ENCODE measurements at places on chromosomes 6 and 20. TPM values are rescaled to one million over a fixed set of nuclear protein-coding genes. Genes with fewer than 3 reads are reported as not detected.
A peak's percentile ranks its signal among the peaks of the same experiment; 100 is the strongest.

The PSORS1C1 gene
- not detected for total RNA-seq

The MEI4 gene
- total RNA-seq = not detected

The SLC26A8 gene
- total RNA-seq = not detected

The DPPA5 gene
- total RNA-seq = not detected

The SLC22A1 gene
- 2.4 TPM for total RNA-seq

The OLIG3 gene
- 0.41 TPM for total RNA-seq

The PCSK2 gene
- not detected for total RNA-seq

The ZC2HC1B gene
- not detected for total RNA-seq

The ERVFRD-1 gene
- not detected for total RNA-seq

The KIF25 gene
- total RNA-seq = not detected

The LY86 gene
- total RNA-seq = 1.2 TPM

The LRRN4 gene
- total RNA-seq = not detected

- no peak overlapping the region for H3K27ac ChIP-seq
- H3K36me3 ChIP-seq = no peaks in the 10 kb centered on the region
- no peak overlapping the region for H3K4me3 ChIP-seq
- H3K4me1 ChIP-seq = no peaks in the 10 kb centered on the region
- peaks cover 10% of the 10 kb centered on the region for H3K27me3 ChIP-seq
Observed at GRCh38 chr20:36384022-36384619, 78.0 kb downstream of the DLGAP4 start.

GRCh38 chr20:38751360-38751976 lies 3.2 kb downstream of the ACTR5 start:
- no peaks in the 10 kb centered on the region for H3K27me3 ChIP-seq
- H3K36me3 ChIP-seq = peaks cover 2% of the 10 kb centered on the region
- H3K27ac ChIP-seq = no peak overlapping the region
- H3K4me3 ChIP-seq = no peak overlapping the region
- peak; percentile 9 for DNase-seq

- H3K4me1 ChIP-seq = peaks cover 6% of the 10 kb centered on the region
- no peak for DNase-seq
- no peaks in the 10 kb centered on the region for H3K27me3 ChIP-seq
- peaks cover 4% of the 10 kb centered on the region for H3K36me3 ChIP-seq
- no peak overlapping the region for H3K4me3 ChIP-seq
Observed at GRCh38 chr6:87667032-87667431, 35.0 kb downstream of the AKIRIN2 start.

DNA sequence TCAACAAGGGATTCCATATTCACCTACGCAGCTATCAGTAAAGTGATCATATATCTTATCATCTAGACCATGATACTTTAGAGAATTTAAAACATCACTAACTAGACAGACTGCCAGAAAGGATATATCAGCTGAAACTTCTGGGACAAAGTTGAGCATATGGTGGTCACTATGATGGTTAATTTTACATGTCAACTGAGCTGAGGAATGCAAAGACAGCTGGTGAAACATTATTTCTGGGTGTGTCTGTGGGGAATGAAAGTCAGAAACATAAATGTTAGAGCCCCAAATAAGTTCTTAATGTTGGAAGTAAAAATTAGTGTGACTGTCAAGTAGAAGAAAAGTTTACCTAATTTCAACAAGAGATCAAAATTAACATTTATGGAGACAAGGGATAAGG lies 440.0 kb upstream of the IRAK1BP1 start:
- H3K27ac ChIP-seq = no peak overlapping the region
- DNase-seq = no peak
- no peaks in the 10 kb centered on the region for H3K4me1 ChIP-seq
- H3K27me3 ChIP-seq = no peaks in the 10 kb centered on the region
- no peak overlapping the region for H3K4me3 ChIP-seq

DNA sequence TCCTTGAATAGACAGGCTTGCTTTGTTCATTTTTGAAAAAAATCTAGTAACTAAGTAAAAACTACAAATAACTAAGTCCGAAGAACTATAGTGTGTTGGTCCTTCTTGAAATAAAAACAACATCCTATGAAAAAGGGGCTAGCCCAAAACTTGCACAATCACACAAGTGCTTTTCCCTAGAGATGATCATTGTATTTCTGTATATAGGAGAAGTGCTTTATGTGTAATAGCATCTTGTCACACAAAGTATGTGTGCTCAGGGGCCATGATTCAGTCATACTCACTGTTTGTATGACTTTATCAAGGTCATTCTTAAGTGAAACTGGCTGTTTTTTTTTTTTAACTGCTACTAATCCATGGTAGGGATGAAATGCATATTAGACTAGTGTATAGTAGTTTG lies 179.8 kb downstream of the DTNBP1 start:
- DNase-seq = no peak
- H3K36me3 ChIP-seq = peaks cover 5% of the 10 kb centered on the region
- peaks cover 56% of the 10 kb centered on the region for H3K4me1 ChIP-seq
- H3K27me3 ChIP-seq = no peaks in the 10 kb centered on the region

DNA sequence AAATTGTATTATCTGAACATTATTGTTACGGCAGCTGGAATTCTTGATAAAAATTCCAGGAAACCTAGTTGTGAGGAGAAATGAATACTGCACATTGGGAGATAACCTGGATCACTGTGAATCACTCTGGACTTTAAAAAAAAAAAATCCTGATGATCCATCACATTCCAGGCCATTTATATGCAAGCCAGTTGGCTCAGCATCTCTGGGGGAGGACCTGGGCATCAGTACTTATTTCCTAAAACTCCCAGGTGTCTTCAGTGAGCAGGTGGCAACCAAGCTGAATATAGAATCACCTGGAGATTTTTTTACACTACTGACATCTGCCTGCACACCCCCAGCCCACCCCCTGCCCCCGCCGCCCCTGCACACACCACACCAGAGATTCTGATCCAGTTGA lies 39.1 kb upstream of the SIRT5 start:
- DNase-seq = no peak
- H3K4me1 ChIP-seq = no peaks in the 10 kb centered on the region
- H3K27me3 ChIP-seq = no peaks in the 10 kb centered on the region
- no peaks in the 10 kb centered on the region for H3K36me3 ChIP-seq

DNA sequence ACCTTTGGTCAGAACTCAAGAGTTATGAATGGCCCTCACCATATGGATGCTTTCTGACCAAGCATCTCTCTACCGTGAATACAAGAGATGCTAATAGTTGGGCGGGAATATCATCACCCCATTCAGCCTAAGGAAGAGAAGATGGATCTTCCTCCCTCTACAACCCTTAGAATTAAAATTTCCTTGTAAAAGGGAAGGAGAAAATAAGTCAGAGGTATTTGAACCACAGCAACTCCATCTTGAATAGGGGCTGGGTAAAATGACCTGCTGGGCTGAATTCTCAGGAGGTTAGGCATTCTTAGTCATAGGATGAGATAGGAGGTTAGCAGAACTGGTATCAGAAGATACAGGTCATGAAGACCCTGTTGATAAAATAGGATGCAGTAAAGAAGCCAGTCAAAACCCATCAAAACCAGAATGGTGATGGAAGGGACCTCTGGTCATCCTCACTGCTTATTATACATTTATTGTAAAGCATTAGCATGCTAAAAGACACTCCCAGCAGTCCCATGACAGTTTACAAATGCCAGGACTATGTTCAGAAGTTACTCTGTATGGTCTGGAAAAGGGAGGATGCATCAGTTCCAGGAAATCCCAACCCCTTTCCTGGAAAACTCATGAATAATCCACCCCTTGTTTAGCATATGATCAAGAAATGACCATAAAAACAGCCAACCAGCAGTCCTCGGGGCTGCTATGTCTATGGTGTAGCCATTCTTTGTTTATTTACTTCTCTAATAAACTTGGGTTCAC lies 101.2 kb downstream of the DTNBP1 start:
- DNase-seq = no peak
- peaks cover 3% of the 10 kb centered on the region for H3K36me3 ChIP-seq
- H3K4me3 ChIP-seq = no peak overlapping the region
- no peak overlapping the region for H3K27ac ChIP-seq
- H3K27me3 ChIP-seq = no peaks in the 10 kb centered on the region

GRCh38 chr6:37867756-37868446 lies 48.4 kb downstream of the ZFAND3 start:
- DNase-seq = no peak
- H3K4me1 ChIP-seq = peaks cover 65% of the 10 kb centered on the region
- H3K36me3 ChIP-seq = peaks cover 11% of the 10 kb centered on the region
- no peaks in the 10 kb centered on the region for H3K27me3 ChIP-seq
- peak overlapping the region; percentile 21 for H3K27ac ChIP-seq

- no peaks in the 10 kb centered on the region for H3K4me1 ChIP-seq
- no peak for DNase-seq
- H3K4me3 ChIP-seq = no peak overlapping the region
- H3K27ac ChIP-seq = no peak overlapping the region
Observed at GRCh38 chr20:39107741-39108140, 145.6 kb downstream of the DHX35 start.

GRCh38 chr6:129567374-129567773 lies 142.6 kb downstream of the ARHGAP18 start:
- H3K36me3 ChIP-seq = peaks cover 9% of the 10 kb centered on the region
- no peak overlapping the region for H3K27ac ChIP-seq
- no peak overlapping the region for H3K4me3 ChIP-seq
- DNase-seq = peak; percentile 27
- H3K4me1 ChIP-seq = no peaks in the 10 kb centered on the region

GRCh38 chr20:35661053-35661452 lies 3.6 kb downstream of the CPNE1 start:
- H3K27ac ChIP-seq = peak overlapping the region; percentile 90
- DNase-seq = no peak
- no peaks in the 10 kb centered on the region for H3K27me3 ChIP-seq
- H3K36me3 ChIP-seq = peaks cover 37% of the 10 kb centered on the region
- peak overlapping the region; percentile 88 for H3K4me3 ChIP-seq

- peaks cover 75% of the 10 kb centered on the region for H3K4me1 ChIP-seq
- peak overlapping the region; percentile 87 for H3K27ac ChIP-seq
- peaks cover 11% of the 10 kb centered on the region for H3K36me3 ChIP-seq
- no peak for DNase-seq
- H3K27me3 ChIP-seq = no peaks in the 10 kb centered on the region
- H3K4me3 ChIP-seq = peak overlapping the region; percentile 76
Observed at GRCh38 chr20:37189416-37190016, 10.2 kb upstream of the MROH8 start.

DNA sequence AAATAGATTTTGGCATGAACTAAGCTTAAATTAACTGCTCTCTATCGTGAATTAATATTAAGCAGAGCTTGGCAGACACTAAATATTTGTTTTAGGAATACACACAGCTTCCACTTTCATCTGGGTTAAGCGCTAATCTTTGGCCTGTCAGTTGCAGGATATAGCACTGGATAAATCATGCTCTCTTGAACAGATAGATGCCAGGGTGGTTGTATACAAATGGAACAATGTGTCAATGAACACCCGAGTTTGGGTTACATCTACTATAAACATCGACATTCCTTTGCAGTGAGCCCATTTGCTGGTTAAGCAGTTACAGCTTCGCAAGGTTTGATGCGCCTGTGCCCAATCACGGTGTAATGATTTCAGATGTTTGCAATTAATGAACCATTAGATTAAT lies 338.2 kb upstream of the ZFP64 start:
- no peak for DNase-seq
- H3K4me3 ChIP-seq = no peak overlapping the region
- no peaks in the 10 kb centered on the region for H3K27me3 ChIP-seq
- no peaks in the 10 kb centered on the region for H3K36me3 ChIP-seq
- no peaks in the 10 kb centered on the region for H3K4me1 ChIP-seq
- H3K27ac ChIP-seq = no peak overlapping the region

GRCh38 chr6:95686272-95686671 lies 108.9 kb downstream of the MANEA start:
- H3K4me3 ChIP-seq = no peak overlapping the region
- H3K27me3 ChIP-seq = no peaks in the 10 kb centered on the region
- H3K27ac ChIP-seq = no peak overlapping the region

DNA sequence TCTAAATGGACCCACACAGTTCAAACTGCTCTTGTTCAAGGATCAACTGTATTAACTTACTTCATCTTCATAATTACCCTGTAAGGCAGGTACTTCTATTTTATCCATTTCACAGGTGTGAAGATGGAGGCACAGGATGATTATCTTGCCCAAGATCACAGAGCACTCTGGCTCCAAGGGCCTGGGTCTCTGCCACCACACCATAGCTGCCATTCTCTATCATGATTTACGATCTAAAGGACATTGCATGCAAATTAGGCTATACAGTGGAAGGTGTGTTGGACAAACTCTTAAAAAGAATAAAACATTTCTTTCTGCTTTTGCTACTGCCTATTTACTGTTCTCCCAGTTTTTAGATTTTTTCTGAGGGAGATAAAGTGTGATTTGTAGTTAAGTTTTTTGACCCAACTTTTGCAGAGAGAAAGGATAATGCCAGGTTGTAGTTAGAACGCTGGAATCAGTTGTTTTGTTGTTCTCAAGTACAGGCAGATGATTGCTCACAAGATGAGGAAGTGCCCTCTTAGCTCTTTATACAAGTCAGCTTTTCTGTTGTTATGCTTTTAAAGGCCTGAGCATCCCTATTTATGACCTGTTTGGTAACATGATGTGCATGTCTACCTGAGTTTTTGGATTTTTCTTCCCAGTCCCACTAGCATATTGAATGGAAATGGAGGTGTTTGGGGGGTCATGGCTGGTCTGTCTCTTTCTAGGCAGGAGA lies 247.9 kb downstream of the ZFAND3 start:
- H3K36me3 ChIP-seq = peaks cover 11% of the 10 kb centered on the region
- peaks cover 21% of the 10 kb centered on the region for H3K4me1 ChIP-seq
- no peak for DNase-seq
- H3K27me3 ChIP-seq = no peaks in the 10 kb centered on the region

DNA sequence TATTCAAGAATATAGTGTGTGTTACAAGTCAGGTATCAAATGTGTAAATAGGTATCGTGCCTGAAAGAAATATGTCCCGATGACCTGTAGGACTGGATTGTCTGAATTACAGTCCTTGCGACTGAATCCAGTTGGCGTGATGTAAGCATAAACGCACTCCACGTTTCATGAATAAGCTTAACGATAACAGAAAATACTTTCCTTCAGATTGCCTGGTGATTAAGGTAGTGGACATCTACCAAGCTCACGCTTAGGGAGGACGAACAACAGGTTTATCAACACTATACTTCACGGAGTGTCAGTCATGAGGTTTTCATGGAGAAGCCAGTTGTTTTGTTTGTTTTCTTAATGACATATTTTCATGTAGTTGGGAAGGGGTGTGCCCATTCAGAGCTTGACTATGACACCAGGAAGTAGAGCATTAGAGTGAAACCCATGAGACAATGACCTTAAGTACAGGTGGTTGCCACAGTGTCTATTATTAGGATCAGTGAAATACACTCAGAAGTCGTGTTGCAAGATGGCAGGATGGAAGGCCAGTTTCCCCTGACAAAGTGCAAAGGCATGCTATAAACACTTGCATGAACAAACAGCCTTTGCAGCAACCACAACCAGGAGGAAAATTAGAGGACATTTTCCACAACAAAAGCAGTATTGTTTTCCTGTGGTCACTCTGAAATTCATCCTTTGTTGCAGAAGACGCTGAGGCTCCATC lies 305.8 kb upstream of the PRDM1 start:
- no peak overlapping the region for H3K4me3 ChIP-seq
- peaks cover 47% of the 10 kb centered on the region for H3K4me1 ChIP-seq
- no peak for DNase-seq

- no peaks in the 10 kb centered on the region for H3K4me1 ChIP-seq
- no peak overlapping the region for H3K4me3 ChIP-seq
- no peaks in the 10 kb centered on the region for H3K36me3 ChIP-seq
- no peak overlapping the region for H3K27ac ChIP-seq
- DNase-seq = no peak
- no peaks in the 10 kb centered on the region for H3K27me3 ChIP-seq
Observed at GRCh38 chr6:91509711-91510110, 922.8 kb upstream of the MAP3K7 start.

Data from activated T-cell treated with anti-CD3 and anti-CD28 coated beads, Interleukin-2, amount 50 U/mL, for 72 hours (primary cell).